Stomach (tissue), 19 donors: ENCODE measurements at places on chromosomes 5 and 9. TPM values are rescaled to one million over a fixed set of nuclear protein-coding genes. Genes with fewer than 3 reads are reported as not detected.

DNA sequence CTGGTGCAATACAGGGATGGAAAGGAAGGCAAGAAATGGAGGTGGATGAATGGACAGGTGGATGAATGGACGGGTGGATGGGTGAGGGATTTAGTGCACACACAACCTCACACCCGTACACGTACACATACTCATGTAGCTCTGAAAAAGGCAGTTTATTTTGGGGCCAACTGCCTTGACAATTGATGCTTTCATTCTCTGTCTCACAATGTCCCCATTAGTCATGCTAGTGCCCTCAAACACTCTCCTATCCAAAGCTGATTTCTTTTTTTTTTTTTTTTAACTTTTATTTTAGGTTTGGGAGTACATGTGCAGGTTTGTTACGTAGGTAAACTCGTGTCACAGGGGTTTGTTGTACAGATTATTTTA lies 495.0 kb downstream of the DMAC1 start:
- H3K36me3 ChIP-seq = no peaks in the 10 kb centered on the region
- no peaks in the 10 kb centered on the region for H3K4me1 ChIP-seq
- H3K27me3 ChIP-seq = no peaks in the 10 kb centered on the region
- no peak for DNase-seq

DNA sequence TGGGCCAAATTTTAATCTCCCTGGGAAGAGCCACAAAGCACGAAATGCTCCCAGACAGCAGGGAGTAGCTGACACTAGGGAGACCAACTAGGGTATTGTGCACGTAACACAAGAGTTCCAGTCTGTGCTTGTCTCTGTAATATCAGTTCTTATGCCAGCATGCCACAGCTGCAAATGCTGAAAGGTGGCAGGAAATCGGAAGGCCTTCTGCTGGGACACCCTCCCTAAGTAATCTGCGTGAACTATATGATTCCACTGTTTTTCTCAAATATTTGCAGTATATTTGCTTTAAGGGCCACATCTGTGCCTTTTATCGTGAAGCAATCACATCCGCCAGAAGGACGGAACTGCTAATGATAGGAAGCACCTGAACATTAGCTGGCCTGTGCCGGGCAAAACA lies 12.6 kb downstream of the VLDLR start:
- DNase-seq = peak; percentile 46
- H3K4me1 ChIP-seq = peaks cover 5% of the 10 kb centered on the region
- no peaks in the 10 kb centered on the region for H3K27me3 ChIP-seq

- H3K36me3 ChIP-seq = no peaks in the 10 kb centered on the region
- H3K4me1 ChIP-seq = peaks cover 20% of the 10 kb centered on the region
- no peaks in the 10 kb centered on the region for H3K27me3 ChIP-seq
- peak; percentile 89 for DNase-seq
- peak overlapping the region; percentile 17 for H3K27ac ChIP-seq
Observed at GRCh38 chr9:124835026-124835557, 18.2 kb upstream of the WDR38 start.

DNA sequence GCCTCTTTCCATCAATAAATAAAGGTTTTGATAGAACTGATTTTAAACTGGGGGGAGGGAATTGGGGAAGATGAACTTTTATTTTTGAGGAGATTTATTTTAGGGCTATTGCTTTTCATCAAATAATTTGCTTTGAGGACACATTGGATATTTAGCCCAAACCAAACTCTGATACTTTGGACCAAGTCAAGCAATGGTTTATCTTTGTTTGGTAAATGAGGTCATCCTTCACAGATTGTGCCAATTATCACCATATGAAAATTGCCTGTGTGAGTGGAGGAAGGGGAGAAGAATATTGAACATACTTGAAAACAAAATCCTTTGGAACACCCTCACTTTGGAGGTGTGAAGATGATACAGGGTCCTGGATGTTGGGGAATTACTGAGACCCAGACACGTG lies 176.9 kb upstream of the CD180 start:
- no peak for DNase-seq
- no peaks in the 10 kb centered on the region for H3K4me1 ChIP-seq
- no peak overlapping the region for H3K4me3 ChIP-seq
- H3K27ac ChIP-seq = no peak overlapping the region
- H3K27me3 ChIP-seq = no peaks in the 10 kb centered on the region

GRCh38 chr5:165272436-165272835 lies 1767.0 kb downstream of the MAT2B start:
- no peaks in the 10 kb centered on the region for H3K27me3 ChIP-seq
- no peak overlapping the region for H3K27ac ChIP-seq
- no peaks in the 10 kb centered on the region for H3K36me3 ChIP-seq
- no peak overlapping the region for H3K4me3 ChIP-seq
- DNase-seq = no peak

Gene ATG12
- 30.3 TPM for polyA plus RNA-seq

Gene DNAJC21
- polyA plus RNA-seq = 32.2 TPM
